COLO829 (cell line): ENCODE measurements at places on chromosomes 11 and 22.

DNA sequence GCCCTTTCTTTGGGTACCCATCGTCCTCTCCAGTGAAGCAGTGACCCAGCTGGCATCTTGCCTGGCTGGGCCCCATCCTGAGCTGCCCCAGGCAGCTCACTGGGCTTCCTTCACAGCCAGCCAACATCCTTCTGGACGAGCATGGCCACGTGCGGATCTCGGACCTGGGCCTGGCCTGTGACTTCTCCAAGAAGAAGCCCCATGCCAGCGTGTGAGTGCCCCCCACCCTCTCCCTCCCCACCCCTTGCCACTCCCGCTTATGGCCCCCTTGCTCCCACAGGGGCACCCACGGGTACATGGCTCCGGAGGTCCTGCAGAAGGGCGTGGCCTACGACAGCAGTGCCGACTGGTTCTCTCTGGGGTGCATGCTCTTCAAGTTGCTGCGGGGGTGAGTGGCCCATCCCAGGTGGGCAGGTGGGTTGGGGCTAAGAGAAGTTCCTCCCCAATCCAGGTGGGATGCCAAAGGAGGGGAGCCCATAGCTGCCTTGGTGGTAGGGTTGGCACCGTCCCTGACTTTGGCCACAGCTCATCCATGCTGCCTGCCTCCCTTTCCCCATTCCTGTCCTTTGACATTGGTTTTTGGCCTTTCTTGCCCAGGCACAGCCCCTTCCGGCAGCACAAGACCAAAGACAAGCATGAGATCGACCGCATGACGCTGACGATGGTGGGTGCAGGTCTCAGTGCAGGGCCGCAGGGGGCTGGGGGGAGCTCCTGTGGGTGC lies 6.8 kb upstream of the ANKRD13D start:
- no peak for DNase-seq

GRCh38 chr11:73563539-73564200 lies 34.2 kb downstream of the FAM168A start:
- no peak for DNase-seq

DNA sequence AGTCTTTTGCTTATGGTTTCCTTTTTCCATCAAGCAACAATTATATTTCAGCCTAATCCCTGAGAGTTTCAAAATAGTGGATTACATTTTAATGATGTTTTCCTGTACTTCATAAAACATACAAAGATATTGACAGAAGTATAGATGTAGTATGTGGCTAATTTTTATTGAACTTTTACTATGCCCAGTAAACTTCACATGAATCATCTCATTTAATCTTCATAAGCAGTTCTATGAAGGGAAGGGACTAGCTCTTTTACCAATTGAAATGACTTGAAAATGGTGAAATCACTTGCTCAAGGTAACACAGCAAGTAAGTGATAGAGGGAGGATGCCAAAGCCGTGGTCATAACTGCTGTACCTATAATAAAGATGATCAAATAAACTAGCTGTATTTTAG lies 27.5 kb downstream of the RTN3 start:
- DNase-seq, result no peak

DNA sequence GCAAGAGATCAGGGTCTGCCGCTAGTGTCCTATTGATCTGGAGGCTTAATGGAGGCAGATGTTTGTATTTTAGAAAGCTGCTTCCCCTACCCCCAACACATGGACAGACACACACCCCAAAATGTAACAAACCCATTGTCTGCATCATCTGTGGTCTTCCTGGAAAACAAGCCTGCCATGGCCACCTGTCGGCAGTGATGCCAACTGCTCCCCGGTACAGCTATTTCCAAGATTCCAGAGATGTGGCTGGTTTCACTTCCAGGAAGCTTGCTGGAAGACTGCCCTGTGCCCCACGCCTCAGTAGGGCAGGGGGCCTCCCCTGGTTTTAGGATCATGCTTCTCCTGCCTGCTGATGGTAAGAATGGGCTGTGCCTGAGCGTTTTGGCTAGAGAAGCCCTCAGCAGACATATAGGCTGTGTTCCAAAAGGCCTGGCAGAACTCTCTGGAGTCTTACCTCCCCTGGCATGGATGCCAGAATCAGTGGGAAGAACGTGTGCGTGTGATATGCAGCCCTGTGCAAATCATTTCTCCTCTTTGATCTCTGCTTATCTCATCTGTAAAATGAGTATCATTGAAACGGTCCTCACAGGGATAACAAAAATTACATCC lies 108.6 kb downstream of the FBXO7 start:
- no peak for DNase-seq

DNA sequence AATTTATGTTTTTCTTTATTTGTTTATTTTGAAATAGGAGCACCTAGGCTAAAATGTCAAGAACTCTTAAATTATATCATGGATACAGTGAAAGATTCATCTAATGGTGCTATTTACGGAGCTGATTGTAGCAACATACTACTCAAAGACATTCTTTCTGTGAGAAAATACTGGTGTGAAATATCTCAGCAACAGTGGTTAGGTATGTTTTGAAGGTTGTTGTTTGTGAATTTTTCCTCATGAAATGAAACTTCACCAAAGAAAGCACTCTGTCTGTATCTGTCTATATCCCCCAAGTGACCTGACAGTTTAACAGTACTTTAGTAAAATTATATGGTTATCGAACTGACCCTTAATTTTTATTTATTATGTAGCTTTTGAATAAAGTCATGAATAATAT lies 12.8 kb downstream of the ATM start:
- DNase-seq, result no peak
